ENCODE measurements at places on chromosomes 2 and 18. TPM values are rescaled to one million over a fixed set of nuclear protein-coding genes. Genes with fewer than 3 reads are reported as not detected.

- DNase-seq: no peak
Observed at GRCh38 chr2:207902821-207903220, 122.5 kb downstream of the PLEKHM3 start.

DNA sequence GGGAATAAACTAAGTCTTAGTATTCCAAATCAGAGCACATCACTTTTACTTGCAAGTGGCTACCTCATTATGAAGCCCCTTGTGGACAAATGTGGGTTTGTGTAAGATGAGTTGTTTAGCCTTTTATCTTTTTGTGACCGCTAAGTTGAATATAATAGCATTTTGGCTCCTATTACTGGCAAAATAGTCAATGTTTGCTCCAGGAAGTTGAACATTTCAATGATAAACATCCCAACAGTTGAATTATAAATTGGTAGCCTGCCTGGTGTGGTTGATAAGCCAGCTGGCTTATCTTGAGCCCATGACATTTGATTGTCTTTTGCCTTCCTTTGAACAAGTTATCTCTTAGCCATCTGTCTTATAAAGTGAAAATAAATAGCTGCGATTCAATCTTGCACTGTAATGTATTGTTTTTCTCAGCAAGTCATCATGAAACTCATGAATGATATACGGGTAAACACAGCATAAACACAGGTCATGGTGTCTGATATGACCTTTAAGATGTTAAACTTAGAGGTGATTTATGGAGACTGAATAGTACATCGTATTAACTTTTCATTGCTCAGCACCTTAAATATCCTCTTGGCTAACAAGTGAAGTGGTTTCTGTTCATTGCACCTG, 338.4 kb downstream of the SOCS6 start:
- DNase-seq: no peak

GRCh38 chr2:203781151-203781550, 74.7 kb downstream of the CD28 start:
- DNase-seq: no peak

DNA sequence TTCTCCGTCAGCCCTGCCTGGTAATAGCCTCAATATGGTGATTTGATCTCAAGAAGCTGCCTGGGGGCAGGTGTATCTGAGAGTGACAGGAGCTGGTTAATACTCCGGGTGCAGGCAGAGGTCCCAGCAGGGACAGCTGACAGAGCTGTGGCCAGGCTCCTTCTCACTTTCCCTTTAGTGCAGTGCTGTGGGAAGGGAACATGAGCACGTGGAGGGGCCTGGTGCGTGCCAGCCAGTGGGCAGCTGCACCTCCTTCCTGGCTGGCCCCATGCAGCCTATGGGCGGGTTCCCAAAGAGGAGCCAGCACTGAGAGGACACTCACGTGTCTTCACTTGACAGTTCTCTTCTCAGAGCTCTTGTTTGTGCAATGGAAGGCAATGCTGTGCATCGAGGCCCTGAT, 9.1 kb downstream of the CNNM4 start:
- no peak for DNase-seq

DNA sequence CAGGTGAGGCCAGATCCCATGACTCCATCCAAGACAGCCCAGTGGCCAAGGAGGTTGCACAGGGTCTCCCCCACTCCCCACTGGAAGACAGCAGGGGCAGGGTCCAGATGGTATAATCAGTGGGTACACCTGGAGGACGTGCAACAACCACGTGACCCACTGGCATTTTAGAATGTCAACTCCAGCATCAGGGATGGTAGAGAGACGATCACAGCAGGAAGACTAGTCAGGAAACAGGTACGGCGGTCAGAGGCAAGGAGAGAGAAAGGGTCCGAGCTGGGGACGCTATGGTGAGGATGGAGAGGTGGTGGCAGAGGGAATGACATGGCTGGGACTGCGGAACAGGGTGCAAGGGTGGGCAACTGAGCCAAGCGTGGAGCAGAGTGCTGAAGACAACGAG, 23.0 kb downstream of the SERTAD2 start:
- no peak for DNase-seq

- DNase-seq: no peak
Observed at GRCh38 chr2:20624156-20624883, 26.6 kb downstream of the HS1BP3 start.

GRCh38 chr2:223235986-223236385, 184.0 kb downstream of the KCNE4 start:
- no peak for DNase-seq

DNA sequence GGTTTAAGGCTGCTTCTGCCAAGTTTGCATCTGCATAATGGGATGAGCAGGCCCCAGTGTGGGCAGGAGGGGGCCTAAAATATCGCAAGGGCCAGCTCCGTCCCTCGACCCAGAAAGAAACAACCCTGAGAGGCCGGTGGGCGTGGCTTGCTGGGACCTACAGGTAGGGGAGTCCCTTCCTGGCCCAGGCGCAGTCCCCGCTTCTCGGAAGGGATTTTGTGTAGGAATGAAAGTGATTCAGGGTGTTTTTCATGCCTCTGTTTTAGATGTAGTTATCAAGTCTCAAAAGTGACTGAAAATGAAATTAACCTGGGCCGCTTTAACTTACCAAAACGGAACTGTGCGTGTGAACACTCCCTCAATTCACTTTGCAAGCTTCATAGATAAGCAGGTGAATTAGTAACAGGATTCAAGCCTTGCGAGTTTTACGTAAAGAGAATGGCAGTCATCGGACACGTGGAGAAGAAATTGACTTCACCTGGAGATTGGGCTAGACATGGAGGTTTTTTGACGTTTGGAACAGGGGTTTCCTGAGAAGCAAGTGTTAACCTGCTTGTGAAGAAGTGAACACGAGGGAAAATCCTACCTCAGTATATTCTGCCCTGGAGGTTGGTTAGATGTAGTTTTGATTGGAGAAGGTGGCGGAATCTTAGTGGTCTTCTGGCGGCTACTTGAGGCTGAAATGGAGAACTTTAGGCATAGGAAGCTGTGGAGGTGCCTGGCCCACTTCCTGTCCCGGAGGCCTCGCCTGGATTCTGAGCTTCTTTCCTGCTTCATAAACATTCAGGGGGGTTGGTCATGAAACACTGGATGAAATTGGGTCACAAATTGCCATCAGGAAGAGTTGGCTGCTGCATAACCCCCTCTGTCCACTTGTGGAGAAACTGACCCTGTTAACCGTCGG, 1.7 kb downstream of the NCK2 start:
- no peak for DNase-seq

The ASXL3 gene
- under 0.01 TPM for total RNA-seq

The AKAIN1 gene
- not detected for total RNA-seq

The CASP10 gene
- 0.28 TPM for total RNA-seq

The EDAR gene
- total RNA-seq: not detected
